ENCODE measurements at places on chromosomes 4 and X.
A peak's percentile ranks its signal among the peaks of the same experiment; 100 is the strongest.

- H3K4me1 ChIP-seq: no peaks in the 10 kb centered on the region
- no peaks in the 10 kb centered on the region for H3K36me3 ChIP-seq
- no peak overlapping the region for H3K4me3 ChIP-seq
- no peak for DNase-seq
Observed at GRCh38 chr4:173448103-173448502, 49.2 kb upstream of the SCRG1 start.

GRCh38 chrX:16333453-16333852, 166.2 kb downstream of the MAGEB17 start:
- no peaks in the 10 kb centered on the region for H3K36me3 ChIP-seq
- H3K27me3 ChIP-seq: no peaks in the 10 kb centered on the region
- H3K27ac ChIP-seq: no peak overlapping the region
- H3K4me3 ChIP-seq: no peak overlapping the region
- no peak for DNase-seq

- H3K4me3 ChIP-seq: no peak overlapping the region
- H3K36me3 ChIP-seq: no peaks in the 10 kb centered on the region
- no peak for DNase-seq
- no peaks in the 10 kb centered on the region for H3K27me3 ChIP-seq
- H3K27ac ChIP-seq: no peak overlapping the region
- peaks cover 39% of the 10 kb centered on the region for H3K4me1 ChIP-seq
Observed at GRCh38 chr4:15398732-15399131, 29.1 kb upstream of the C1QTNF7 start.

- H3K27me3 ChIP-seq: no peaks in the 10 kb centered on the region
- no peak for DNase-seq
- no peak overlapping the region for H3K4me3 ChIP-seq
- H3K36me3 ChIP-seq: no peaks in the 10 kb centered on the region
- no peak overlapping the region for H3K27ac ChIP-seq
Observed at GRCh38 chrX:37984880-37985279, 21.5 kb upstream of the SYTL5 start.

DNA sequence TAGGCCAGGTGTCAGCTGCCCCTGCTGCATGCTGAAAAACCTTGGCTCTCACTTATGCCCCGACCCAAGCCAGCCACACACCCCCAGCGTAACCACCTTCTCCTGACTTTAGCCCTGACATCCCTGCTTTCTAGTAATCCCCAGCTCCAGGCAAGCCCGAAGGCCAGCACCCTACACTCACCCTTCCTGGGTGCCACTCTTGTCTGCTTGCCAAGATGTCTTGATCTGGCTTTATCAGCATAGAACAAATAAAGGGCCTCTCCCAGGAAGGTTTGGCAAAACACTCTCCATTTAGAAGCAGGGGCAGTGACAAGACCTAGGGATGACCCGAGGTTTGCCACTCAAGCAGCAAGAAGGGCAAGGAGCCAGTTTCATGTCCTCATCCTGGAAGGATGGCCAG, 6.8 kb upstream of the MAP9 start:
- H3K4me1 ChIP-seq: no peaks in the 10 kb centered on the region
- peak; percentile 15 for DNase-seq
- H3K27me3 ChIP-seq: no peaks in the 10 kb centered on the region
- no peaks in the 10 kb centered on the region for H3K36me3 ChIP-seq
- no peak overlapping the region for H3K4me3 ChIP-seq

- H3K4me1 ChIP-seq: no peaks in the 10 kb centered on the region
- DNase-seq: peak; percentile 47
- no peak overlapping the region for H3K4me3 ChIP-seq
- no peak overlapping the region for H3K27ac ChIP-seq
Observed at GRCh38 chr4:40283968-40284367, 51.2 kb upstream of the CHRNA9 start.
